ENCODE measurements at places on chromosomes 7 and 10.

GRCh38 chr7:129827467-129827990 is 125.2 kb downstream of the UBE2H start:
- no peak for DNase-seq

- peak; percentile 79 for DNase-seq
Measured at GRCh38 chr7:5636914-5637313, 144.5 kb downstream of the RNF216 start.

DNA sequence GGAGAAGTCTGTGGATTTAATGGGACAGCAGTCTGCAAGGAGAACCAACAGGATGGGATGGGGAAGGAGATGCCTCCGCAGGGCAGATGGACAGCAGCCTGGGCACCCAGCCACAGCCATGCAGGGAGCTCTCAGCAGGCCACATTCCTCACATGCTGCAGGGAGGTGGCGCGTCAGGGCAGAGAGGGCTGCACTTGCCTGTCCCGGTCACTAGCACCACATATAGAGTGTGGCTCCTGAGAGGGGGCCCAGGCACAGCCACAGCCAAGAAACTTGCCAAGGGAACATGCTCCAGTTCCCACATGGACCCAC is 86.8 kb upstream of the ZMIZ1 start:
- DNase-seq = no peak

GRCh38 chr7:143130541-143130940 is 1.3 kb upstream of the PIP start:
- DNase-seq = no peak

- DNase-seq = no peak
Measured at GRCh38 chr10:101323495-101323894, 30.5 kb upstream of the BTRC start.

DNA sequence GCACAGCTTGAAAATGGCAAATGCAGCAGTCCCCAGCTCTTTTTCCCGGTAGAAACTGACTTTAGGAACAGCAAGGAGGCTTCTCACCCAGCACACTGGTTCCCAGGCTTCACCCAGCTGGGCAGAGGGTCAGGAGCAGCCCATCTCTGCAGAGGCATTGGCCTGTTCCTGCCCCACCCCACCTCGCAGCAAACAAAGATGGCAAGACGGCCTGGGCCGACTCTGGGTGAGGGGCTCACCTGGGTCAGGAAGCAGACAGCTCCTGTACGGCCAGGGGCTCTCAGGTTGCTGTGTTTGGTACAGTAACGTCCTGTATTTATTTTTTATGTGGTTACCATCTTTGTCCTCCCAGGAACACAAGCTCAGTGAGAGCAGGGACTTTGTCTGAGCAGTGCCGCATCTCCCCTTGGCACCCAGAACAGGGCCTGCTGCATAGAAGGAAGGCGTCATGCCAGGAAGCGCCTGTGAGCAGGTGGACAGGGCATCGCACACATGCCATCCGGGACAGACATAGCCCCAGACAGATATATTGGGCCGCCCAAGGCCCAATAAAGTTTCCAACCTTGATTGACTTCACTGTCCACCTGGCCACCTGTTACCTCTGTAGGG is 585.0 kb upstream of the FOXK1 start:
- DNase-seq = no peak

DNA sequence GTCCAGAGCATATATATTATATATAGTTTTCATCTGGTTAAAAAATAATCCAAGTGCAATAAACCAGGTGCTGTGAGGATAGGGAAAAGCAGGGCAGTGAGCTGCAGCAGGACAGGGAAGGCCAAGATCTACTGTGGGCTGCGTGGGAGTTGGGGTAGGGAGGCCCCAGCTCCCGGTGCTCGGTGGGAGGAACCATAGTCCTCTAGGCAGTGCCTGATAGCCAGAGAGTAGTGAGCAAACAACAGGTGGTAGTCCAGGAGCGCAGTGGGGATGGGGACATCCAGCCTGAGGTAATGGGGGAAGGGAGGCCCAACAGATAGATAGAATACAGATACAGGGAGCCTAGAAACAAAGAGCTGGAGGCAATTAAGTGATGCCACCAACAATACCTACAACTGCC is 4.1 kb upstream of the BMPR1A start:
- no peak for DNase-seq

GRCh38 chr7:116560021-116560970 is 35.5 kb downstream of the CAV1 start:
- DNase-seq = no peak

DNA sequence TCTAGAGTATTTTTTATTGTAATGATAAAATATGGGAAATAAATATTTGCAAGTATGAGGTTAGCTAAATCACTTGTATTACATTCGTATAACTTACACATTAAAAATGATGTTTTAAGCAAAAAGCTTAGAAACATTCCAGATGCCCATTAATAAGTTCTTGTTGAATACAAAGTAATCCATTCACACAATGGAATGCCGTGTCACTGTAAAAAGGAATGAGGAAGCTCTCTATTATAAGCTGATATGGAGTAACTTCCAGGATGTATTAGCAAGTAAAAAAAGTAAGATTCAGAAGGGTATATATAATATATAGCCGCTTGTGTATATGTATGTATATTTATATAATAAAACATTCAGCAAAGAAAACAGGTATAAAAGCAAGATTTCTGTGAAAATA is 412.8 kb upstream of the MTPN start:
- DNase-seq = no peak
